ENCODE measurements at places on chromosomes 6 and 20. TPM values are rescaled to one million over a fixed set of nuclear protein-coding genes. Genes with fewer than 3 reads are reported as not detected.

DNA sequence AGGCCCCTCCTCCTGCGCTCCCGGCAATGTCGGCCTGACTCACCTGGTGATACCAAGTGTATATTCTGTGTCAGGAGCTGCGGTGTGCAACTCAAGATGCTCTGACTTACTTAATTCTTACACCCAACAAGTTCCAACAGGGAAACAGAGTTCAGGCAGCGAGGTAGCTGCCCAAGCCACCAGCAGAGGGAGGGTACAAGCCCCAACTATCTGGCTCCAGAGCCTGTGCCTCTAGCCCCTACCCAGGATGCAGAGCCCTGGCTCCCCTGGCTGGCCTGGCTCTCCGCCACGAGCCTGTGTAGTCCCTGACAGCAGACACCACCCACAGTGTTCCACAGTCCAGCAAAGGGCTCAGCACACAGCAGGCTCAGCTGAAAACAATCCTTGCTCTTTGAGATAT is 34.9 kb downstream of the C20orf203 start:
- no peaks in the 10 kb centered on the region for H3K27me3 ChIP-seq
- H3K27ac ChIP-seq: no peak overlapping the region
- no peaks in the 10 kb centered on the region for H3K36me3 ChIP-seq
- no peak for DNase-seq
- H3K4me1 ChIP-seq: no peaks in the 10 kb centered on the region

The RBPJL gene
- total RNA-seq: not detected

The TINAG gene
- total RNA-seq: not detected

The TCF15 gene
- 0.18 TPM for total RNA-seq

- H3K27me3 ChIP-seq: no peaks in the 10 kb centered on the region
- DNase-seq: no peak
- H3K4me3 ChIP-seq: no peak overlapping the region
- H3K36me3 ChIP-seq: no peaks in the 10 kb centered on the region
- H3K27ac ChIP-seq: no peak overlapping the region
- H3K4me1 ChIP-seq: no peaks in the 10 kb centered on the region
Observed at GRCh38 chr20:53767206-53767930, 173.7 kb upstream of the ZNF217 start.

- peak overlapping the region; percentile 69 for H3K27ac ChIP-seq
- no peak overlapping the region for H3K4me3 ChIP-seq
- no peaks in the 10 kb centered on the region for H3K4me1 ChIP-seq
Observed at GRCh38 chr20:23131766-23132165, 45.6 kb upstream of the CD93 start.

DNA sequence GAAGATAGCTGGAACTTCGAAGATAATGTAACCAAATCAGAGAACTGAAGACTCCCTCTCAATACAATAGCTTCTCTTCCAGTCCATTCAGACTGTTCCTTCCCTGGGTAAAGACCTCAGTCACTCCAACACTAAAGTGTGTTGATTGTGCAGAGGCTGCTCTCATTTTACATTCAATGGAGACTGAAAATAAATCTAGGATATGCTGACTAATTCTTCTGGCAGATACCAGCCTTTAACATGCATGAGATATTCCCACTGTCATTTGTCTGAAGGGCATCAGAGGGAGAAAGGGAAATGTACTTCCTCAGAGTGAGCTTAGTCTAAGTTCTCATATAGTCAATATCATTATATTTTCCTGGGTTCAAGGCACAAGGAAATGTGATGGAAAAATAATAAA is 166.4 kb upstream of the IRAK1BP1 start:
- no peaks in the 10 kb centered on the region for H3K36me3 ChIP-seq
- H3K4me3 ChIP-seq: no peak overlapping the region
- no peak overlapping the region for H3K27ac ChIP-seq
- H3K4me1 ChIP-seq: no peaks in the 10 kb centered on the region
- H3K27me3 ChIP-seq: no peaks in the 10 kb centered on the region

The DSTN gene
- total RNA-seq: 504 TPM

The BCAS1 gene
- total RNA-seq: 1.6 TPM

- peak overlapping the region; percentile 79 for H3K27ac ChIP-seq
- H3K36me3 ChIP-seq: no peaks in the 10 kb centered on the region
- no peaks in the 10 kb centered on the region for H3K27me3 ChIP-seq
- peak; percentile 80 for DNase-seq
- peak overlapping the region; percentile 27 for H3K4me3 ChIP-seq
Observed at GRCh38 chr6:6686748-6687601, 98.5 kb downstream of the LY86 start.

DNA sequence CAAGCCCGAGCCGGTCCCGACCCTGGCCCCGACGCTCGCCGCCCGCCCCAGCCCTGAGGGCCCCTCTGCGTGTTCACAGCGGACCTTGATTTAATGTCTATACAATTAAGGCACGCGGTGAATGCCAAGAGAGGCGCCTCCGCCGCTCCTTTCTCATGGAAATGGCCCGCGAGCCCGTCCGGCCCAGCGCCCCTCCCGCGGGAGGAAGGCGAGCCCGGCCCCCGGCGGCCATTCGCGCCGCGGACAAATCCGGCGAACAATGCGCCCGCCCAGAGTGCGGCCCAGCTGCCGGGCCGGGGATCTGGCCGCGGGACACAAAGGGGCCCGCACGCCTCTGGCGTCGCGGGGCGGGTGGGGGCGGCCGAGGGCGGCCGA is 37.5 kb downstream of the YTHDF1 start:
- DNase-seq: peak; percentile 9
- H3K27me3 ChIP-seq: peaks cover 71% of the 10 kb centered on the region
- no peaks in the 10 kb centered on the region for H3K36me3 ChIP-seq

DNA sequence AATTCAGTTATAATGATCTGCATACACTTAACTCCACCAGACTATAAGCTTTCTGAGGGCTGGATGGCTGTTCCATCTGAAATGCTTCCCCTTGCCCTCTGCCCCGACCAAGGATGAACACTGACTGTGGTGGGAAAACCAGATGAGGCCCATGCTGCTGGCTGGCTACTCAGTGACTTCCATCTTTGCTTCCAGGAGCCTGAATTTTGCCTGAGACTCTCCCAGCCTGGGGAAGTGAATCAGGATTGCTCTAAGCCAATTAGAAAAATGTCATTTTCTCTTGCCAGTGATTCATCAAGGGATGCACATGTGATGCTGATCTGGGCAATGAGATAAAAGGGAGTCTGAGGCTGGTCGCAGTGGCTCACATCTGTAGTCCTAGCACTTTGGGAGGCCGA is 1.7 kb upstream of the TOMM34 start:
- H3K27ac ChIP-seq: no peak overlapping the region
- no peaks in the 10 kb centered on the region for H3K36me3 ChIP-seq
- H3K27me3 ChIP-seq: no peaks in the 10 kb centered on the region
- DNase-seq: no peak
- H3K4me3 ChIP-seq: no peak overlapping the region

GRCh38 chr6:40348591-40348990 is 238.6 kb downstream of the LRFN2 start:
- no peak overlapping the region for H3K27ac ChIP-seq
- no peak for DNase-seq
- H3K36me3 ChIP-seq: no peaks in the 10 kb centered on the region
- no peak overlapping the region for H3K4me3 ChIP-seq
- no peaks in the 10 kb centered on the region for H3K27me3 ChIP-seq

- H3K27ac ChIP-seq: no peak overlapping the region
- no peaks in the 10 kb centered on the region for H3K4me1 ChIP-seq
- H3K36me3 ChIP-seq: no peaks in the 10 kb centered on the region
- H3K27me3 ChIP-seq: no peaks in the 10 kb centered on the region
Observed at GRCh38 chr6:161094955-161095354, 103.4 kb downstream of the MAP3K4 start.

DNA sequence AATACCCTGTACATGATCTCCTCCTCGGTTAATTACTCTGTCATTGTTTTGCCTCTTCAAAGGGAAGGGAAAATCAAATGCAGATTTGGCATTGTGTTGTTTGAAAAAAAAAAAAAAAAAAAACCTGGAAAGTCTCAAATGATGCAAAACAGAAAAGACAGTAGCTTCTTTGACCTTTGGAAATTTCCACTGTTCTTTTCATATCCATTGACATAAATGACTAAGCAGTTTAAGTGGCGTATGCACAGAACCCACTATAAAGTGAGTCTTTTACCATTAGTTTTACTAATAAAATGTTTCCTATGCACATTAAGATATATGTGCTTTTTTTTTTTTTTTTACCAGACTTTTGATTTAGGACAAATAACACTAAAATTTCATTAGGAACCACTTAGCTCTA is 704.3 kb downstream of the TFAP2A start:
- H3K36me3 ChIP-seq: no peaks in the 10 kb centered on the region
- no peaks in the 10 kb centered on the region for H3K27me3 ChIP-seq
- H3K4me3 ChIP-seq: no peak overlapping the region
- H3K4me1 ChIP-seq: no peaks in the 10 kb centered on the region

GRCh38 chr6:33018904-33019303 is 9.5 kb upstream of the HLA-DOA start:
- no peaks in the 10 kb centered on the region for H3K27me3 ChIP-seq
- peak overlapping the region; percentile 88 for H3K27ac ChIP-seq
- H3K36me3 ChIP-seq: no peaks in the 10 kb centered on the region
- H3K4me1 ChIP-seq: peaks cover 44% of the 10 kb centered on the region
- H3K4me3 ChIP-seq: no peak overlapping the region
- DNase-seq: peak; percentile 39

The CALHM6 gene
- total RNA-seq: 2.1 TPM

GRCh38 chr6:42028234-42029061 is 21.9 kb upstream of the TAF8 start:
- no peak for DNase-seq
- H3K36me3 ChIP-seq: no peaks in the 10 kb centered on the region
- H3K27me3 ChIP-seq: no peaks in the 10 kb centered on the region
- no peak overlapping the region for H3K4me3 ChIP-seq

The NR2E1 gene
- total RNA-seq: not detected

DNA sequence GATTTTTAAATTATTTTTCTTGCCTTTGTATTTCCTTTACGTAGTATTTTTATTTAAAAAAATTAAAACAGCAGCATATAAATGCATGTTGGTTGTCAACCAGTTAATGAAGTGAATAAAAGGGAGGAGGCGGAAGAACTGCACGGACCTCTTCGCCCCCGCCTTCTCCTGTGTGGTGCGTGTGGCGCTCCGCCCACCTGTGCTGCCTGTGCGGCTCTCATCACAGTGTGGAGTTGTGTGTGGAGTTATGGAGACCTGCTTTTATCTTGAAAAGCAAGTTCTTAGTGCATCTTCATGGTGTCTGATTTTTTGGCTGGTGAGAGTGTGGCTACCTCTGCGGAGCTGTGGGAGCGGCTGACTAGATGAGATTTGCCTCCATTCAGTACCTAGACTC is 58.4 kb downstream of the PTPN1 start:
- no peaks in the 10 kb centered on the region for H3K27me3 ChIP-seq
- H3K36me3 ChIP-seq: no peaks in the 10 kb centered on the region
- H3K27ac ChIP-seq: no peak overlapping the region
- H3K4me3 ChIP-seq: no peak overlapping the region
- peaks cover 80% of the 10 kb centered on the region for H3K4me1 ChIP-seq

GRCh38 chr6:56582236-56582635 is 60.5 kb downstream of the DST start:
- H3K4me1 ChIP-seq: no peaks in the 10 kb centered on the region
- DNase-seq: no peak
- no peak overlapping the region for H3K4me3 ChIP-seq
- no peaks in the 10 kb centered on the region for H3K27me3 ChIP-seq
- no peaks in the 10 kb centered on the region for H3K36me3 ChIP-seq

DNA sequence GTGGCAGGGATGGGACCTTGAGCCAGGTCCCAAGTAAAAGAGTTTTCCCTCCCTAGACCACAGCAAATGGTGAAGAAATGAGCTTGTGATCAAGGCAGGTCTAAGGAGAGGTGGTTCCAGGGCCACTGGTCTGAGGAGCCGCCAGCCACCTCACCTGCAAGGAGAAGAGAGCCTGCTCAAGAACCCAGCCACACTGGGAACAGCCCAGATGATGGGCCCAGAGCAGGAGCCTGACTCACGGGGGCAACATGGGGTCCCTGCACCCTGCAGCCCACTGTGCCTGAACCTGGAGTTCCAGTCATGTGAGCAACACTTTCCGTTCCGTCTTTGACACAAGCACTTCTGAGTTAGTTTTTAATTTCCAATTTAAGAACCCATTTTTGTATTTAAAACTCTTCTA is 204.5 kb upstream of the CDH4 start:
- no peak overlapping the region for H3K4me3 ChIP-seq
- no peaks in the 10 kb centered on the region for H3K4me1 ChIP-seq
- H3K27me3 ChIP-seq: peaks cover 15% of the 10 kb centered on the region
- no peak for DNase-seq
- H3K36me3 ChIP-seq: no peaks in the 10 kb centered on the region

The E2F1 gene
- 23.6 TPM for total RNA-seq

The OR2B6 gene
- total RNA-seq: not detected

DNA sequence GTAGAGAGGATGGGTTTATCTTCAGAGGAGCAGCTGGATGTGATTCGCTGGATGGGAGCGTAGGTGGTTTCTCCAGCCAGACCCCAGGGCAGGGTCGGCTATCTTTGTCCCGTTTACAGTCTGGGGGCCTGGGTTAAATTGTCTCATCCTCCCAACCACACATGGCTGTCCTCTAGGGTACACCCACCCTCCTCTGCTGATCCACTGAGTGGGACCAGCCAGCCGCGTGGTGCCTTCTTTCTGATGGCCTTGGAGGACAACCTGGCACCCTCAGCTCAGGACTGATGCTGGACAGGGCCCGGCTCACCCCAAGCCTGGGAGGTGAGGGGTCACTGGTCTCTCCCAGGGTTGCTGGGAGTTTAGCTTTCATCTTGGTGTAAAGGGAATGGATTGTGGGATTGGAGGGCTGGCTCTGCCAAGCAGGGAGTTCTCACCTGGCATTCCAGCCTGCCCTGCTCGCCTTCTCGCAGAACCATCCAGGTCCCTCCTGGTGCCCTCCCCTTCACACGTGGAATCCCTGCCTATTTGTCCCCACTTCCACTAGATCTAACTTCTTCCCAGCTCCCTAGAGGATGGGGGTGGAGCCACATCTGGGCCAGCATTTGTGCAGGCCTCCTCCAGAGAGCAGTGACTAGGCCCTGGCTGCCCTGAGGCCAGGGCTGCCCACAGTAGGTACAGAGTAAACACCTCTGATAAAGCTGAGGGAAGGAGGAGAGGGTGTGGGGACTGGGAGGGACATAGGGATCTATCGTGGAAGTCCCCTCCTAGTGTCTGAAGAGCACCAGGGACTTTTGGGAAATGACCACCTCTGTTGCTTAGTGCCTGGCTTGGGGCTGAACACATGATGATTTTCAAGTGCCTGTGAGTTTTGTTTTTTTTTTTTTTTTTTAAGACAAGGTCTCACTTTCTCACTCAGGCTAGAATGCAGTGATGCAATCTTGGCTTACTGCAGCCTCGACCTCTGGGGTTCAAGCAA is 1.6 kb downstream of the ITPR3 start:
- peak overlapping the region; percentile 72 for H3K4me3 ChIP-seq
- H3K27me3 ChIP-seq: no peaks in the 10 kb centered on the region
- H3K4me1 ChIP-seq: peaks cover 8% of the 10 kb centered on the region
- peak; percentile 61 for DNase-seq
- H3K36me3 ChIP-seq: no peaks in the 10 kb centered on the region

Measured in left lung (tissue), 14 donors.